ENCODE measurements at places on chromosomes 13 and 19. TPM values are rescaled to one million over a fixed set of nuclear protein-coding genes. Genes with fewer than 3 reads are reported as not detected.

DNA sequence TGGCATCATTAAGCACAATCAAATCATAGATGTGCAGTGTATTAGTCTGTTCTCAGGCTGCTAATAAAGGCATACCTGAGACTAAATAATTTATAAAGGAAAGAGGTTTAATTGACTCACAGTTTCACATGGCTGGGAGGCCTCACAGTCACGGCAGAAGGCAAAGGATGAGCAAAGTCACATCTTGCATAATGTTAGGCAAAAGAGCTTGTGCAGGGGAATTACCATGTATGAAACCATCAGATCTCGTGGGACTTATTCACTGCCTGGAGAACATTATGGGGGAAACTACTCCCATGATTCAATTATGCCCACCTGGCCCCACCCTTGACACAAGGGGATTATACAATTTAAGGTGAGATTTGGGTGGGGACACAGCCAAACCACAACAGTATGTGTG lies 245.2 kb upstream of the DACH1 start:
- ATAC-seq: no peak

- no peak for ATAC-seq
These were observed 31.2 kb downstream of the LACC1 start for GRCh38 chr13:43910856-43911255.

DNA sequence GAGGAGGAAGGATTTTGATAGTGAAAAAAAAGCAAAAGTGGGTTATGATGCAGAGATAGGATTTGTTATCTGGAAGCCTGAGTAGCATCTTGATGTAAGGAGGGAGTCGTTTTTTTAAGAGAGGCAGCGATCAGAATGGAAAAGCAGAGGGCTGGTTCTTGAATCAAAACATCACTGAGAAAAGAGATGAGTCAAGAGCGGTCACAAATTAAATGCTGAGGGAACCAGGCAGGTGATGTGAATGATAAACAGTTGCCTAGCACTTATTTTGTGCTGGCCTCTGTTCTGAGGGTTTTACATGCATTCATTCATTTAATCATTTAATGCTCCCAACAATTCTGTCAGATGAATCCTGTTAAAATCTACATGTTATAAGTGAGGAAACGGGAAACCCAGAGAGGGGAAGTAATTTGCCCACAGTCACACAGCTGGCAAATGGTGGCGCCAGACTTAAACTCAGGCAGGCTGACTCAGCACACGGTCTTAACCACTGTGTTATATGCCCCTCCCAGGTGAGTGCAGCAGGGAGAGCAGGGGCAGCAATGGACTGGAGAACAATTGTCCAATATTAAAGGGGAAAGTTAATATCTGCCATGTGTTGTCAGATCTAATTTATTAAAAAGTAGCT lies 21.4 kb downstream of the SIGLECL1 start:
- no peak for ATAC-seq

DNA sequence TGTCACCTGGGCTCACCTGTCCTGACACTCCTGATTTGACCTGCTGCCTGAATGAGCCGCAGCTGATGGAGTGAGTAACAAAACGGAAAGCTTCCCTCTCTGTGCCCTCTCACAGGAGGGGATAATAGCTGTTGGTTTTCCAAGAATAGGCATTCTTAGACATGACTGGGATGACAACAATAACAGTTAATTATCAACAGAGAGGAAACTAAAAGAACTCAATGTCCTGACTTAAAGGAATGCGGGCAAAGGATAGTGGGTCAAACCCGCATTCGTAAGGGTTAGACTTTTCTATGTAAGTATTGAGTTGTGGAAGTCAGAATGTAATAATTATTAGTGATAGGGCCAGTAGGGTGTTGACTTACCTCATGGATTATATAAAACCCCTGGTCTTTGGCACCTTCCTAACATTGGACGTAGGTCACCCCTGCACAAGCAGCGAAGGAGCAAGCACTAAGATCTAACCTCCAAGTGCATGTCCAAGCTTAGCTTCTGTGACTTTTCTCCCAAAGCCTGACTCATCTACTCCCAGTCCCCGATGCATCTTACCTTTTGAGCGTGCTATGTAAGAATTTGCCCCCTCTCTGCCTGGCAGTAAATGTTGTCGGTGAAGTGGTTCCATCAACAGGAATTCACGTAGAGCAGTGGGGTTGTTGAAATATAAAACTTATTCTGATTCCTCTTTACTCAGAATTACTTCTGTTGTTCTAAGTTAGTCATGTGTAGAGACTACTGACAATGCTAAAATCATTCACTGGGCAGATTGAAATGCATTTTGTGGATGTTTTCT lies 442.3 kb downstream of the FGF9 start:
- no peak for ATAC-seq

DNA sequence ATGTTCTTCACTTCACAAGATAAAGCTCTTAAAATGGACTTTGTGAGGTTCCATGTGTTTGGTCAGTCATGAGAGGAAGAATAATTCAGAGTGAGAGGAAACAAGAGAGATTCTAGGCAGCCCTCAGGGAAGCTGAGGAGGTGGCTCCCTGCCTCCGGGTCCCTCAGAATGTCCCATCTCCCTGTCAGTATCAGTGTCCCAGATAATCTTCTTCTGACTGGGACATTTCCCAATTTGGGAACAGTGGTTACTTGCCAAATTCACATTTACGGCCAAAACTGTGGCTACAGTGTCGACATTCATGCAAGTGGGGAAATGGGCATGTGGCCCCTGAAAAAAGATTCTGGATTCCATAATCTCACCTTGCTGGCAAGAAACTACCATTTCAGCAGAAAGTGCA lies 9.0 kb downstream of the ZNF417 start:
- no peak for ATAC-seq

DNA sequence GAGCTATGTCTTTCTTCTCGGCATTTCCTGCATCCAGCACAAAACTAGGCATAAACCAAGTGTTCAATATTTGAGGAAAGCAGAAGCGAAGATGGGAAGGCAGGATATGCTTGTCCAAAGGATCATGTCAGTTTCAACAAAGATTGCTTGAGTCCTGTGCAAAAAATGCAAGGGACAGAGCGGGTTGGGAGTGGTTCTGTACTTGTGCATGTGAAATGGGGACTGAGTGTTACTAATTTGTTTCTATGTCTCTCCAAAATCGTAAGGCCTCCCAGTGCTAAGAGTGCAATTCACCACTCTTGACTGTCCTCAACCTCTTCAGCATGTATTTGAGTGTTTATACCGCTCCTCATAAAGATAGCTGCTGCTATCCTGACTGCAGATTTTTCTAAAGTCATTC lies 166.2 kb downstream of the DLEU7 start:
- ATAC-seq: no peak

Gene IZUMO2
- not detected for total RNA-seq

Gene NOTCH3
- total RNA-seq: 11.5 TPM

DNA sequence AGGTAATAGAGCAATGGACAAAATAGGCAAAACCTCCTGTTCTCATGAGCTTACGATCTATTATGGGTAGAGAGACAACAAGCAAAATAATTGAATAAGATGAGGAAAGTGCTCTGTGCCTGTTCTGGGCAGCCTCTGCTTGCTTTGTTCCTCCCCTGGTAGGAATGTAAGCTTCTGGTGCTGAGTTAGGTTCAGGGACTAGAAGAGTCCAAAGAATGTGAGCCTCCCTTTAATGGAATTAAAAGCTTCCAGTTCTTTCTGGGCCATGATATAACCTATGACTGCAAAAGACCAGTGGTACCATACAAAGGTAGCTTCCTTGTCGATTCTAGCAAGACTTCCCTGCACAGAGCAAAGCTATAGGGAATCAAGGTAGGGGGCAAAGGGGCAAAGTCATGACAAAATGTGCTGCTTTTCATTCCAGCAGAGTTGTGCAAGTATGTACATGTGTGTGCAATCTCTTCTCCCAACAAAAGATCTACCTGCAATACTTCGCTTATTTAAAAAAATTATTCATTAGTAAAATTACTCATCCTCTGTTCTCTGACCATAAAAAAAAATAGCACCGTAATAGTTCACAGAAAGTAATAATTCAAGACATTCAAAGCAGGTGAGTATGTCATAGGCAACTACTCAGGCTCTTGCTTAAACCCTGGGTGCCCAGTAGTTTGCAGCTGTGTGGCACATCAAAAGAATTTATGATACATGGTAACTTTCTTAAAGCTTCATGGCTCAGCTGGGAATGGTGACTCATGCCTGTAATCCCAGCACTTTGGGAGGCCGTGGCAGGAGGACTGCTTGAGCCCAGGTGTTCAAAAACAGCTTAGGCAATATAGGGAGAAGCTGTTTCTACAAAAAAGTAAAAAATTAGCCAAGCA lies 21.4 kb downstream of the ACOD1 start:
- ATAC-seq: no peak

DNA sequence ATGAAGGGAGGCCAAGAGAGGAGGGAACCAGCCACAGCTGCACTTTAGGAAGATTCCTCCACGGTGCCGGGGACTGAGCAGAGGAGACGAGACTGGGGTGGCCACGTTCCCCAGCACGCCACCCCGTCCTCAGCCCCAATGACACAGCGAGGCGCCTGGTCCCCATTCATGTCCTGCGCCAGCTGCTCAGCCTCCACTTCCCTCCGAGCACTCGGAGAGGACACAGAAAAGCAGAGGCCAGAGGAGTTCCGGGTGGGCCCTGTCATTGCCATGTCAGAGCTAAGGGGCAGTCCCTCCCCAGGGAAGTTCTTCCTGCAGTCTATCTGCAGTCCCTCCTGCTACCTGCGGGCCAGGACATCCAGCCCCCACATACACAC lies 53.2 kb upstream of the NFIC start:
- ATAC-seq: no peak

Gene SIGLEC14
- not detected for total RNA-seq

Gene SERTAD3
- 14.9 TPM for total RNA-seq

GRCh38 chr13:97802213-97802612 lies 151.3 kb upstream of the IPO5 start:
- ATAC-seq: no peak

Gene FGF14
- total RNA-seq: 9.1 TPM

GRCh38 chr13:112835796-112836195 lies 133.2 kb upstream of the MCF2L start:
- ATAC-seq: no peak

DNA sequence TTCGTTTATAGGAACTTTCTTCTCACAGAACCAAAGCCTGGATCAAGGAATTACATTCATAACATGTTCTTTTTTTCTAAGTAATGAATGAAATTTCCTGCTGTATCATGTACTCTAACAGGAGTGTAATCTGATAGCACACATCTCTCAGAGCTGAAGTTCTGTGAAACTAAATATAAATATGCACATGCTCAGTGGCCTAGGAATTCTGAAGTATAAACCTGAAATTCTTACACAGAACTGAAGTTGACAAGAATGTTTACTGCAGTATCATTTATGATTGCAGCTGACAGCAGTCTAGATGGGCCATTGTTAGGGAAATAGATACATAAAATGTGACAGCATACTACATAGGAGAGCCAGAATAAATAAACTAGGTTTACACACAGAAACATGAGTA lies 54.5 kb downstream of the USP12 start:
- ATAC-seq: no peak

Gene FKRP
- 16.7 TPM for total RNA-seq

- no peak for ATAC-seq
These were observed 92.8 kb downstream of the EPSTI1 start for GRCh38 chr13:42899266-42899665.

GRCh38 chr19:43755256-43755801 lies 567 bp upstream of the SMG9 start:
- ATAC-seq: peak; percentile 41

Gene DIAPH3
- total RNA-seq: 1.3 TPM

Gene GAPDHS
- not detected for total RNA-seq

Gene PCDH17
- 25.3 TPM for total RNA-seq

Gene FFAR2
- 0.56 TPM for total RNA-seq

GRCh38 chr13:39350461-39350881 lies 252.5 kb downstream of the LHFPL6 start:
- no peak for ATAC-seq

Gene SAMD4B
- total RNA-seq: 42.5 TPM

- ATAC-seq: no peak
These were observed 655 bp downstream of the DENND1C start for GRCh38 chr19:6480848-6481415.

GRCh38 chr13:40389081-40389641 lies 277.3 kb downstream of the FOXO1 start:
- ATAC-seq: no peak

DNA sequence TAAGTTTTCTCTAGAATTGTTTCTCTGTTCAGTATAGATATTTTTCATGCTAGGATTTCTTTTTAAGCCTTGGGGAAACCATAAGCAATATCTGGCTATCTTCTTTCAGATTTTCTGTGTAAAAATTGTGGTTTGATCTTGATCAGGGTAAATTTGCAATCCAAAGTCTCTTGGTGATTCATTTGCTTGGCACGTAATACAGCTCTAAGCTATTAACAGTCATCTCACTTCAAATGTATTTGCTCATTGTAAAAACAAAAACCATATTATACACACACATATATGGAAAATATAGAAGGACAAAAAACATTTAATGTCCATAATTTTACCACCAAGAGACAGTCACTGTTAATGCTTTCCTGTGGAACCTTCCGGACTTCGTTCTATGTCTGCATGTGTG lies 191.0 kb downstream of the SHISA2 start:
- no peak for ATAC-seq

DNA sequence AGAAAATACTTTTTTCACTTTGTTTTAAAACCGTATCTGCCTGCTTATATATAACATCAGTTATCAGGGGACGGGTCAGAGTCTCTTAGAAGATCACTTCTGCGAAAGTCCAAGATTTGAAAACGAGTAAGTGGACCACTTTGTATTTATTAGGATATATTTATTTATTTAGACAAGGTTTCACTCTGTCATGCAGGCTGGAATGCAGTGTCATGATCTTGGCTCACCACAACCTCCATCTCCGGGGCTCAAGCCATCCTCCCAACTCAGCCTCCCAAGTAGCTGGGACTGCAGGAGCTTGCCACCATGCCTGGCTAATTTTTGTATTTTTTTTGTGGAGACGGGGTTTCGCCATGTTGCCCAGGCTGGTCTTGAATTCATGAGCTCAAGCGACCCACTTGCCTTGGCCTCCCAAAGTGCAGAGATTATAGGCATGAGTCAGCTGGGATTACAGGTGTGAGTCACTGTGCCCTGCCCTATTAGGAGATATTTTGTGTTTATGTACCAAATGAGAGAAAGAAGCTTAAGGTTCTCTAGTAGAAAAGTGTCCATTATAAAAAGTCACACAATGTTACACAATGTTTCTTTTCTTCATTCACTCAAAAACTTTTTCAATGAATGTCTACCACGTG lies 39.5 kb downstream of the RASL11A start:
- ATAC-seq: no peak

DNA sequence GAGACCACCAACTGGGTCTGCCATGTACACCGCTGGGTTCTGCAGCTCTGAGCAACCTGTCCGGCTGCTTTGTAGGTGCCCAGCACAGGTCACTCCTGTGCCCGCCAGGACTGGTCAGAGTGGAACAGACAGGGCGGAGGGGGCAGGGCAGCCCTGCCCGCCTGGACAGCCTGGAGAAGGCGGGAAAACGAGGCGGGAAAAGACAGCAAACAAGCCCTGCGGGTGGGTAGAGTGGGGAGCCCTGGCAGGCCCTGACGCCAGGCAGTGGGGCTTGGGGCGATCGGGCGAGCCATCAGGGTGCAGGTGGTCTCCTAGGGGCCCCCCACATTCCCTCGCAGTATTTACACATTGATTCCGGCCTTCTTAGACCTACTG lies 533 bp upstream of the UHRF1 start:
- no peak for ATAC-seq
